ENCODE measurements at places on chromosomes 2 and 18.

GRCh38 chr2:142734770-142735169 lies 142.7 kb upstream of the KYNU start:
- no peak for DNase-seq

GRCh38 chr2:46056541-46056940 lies 240.7 kb upstream of the EPAS1 start:
- no peak for DNase-seq

GRCh38 chr18:53771664-53772063 lies 452.8 kb downstream of the MBD2 start:
- no peak for DNase-seq

GRCh38 chr2:73494031-73494430 lies 108.4 kb downstream of the ALMS1 start:
- no peak for DNase-seq

Data from stimulated activated CD4-positive, alpha-beta T cell treated with anti-CD3 and anti-CD28 coated beads, Interleukin-2, amount 100 ng/mL, for 4 hours (primary cell).